Putamen (tissue), 1 donor: ENCODE measurements at places on chromosomes 7 and 10.

DNA sequence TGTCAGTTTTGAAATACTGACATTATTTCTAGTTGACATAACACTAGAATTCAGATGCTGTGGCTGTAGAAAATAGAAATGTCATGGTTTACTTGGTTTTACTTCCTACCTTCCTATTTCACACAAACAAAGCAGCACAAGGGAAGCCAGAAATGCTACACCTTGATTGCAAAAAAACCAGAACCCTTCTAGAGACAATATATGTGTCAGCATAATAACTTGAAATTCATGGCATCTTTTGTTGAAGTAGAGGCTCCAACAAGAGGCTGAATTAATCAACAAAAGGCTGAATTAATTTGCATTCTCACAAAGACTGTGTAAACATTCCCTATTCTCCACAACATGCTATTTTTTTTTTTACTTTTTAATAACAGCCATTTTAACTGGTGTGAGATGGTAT, 25.2 kb downstream of the ZNF117 start:
- no peak for DNase-seq

DNA sequence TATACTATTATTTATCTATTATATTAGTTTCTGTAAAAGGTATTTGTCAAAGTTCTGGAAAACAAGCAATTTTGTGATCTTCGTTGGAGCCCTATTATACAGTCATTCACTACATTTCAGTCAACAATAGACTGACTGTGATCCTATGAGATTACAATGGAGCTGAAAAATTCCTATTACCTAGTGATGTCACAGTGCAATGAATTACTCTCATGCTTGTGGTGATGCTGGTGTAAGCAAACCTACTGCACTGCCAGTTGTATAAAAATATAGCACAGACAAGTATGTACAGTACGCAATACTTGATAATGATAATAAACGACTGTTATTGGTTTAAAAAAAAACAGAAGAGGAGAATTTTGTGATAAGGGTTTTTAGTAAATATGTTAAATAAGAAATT, 21.4 kb downstream of the OR6V1 start:
- DNase-seq, result no peak

GRCh38 chr7:33882040-33882837, 23.1 kb upstream of the BMPER start:
- DNase-seq, result no peak

DNA sequence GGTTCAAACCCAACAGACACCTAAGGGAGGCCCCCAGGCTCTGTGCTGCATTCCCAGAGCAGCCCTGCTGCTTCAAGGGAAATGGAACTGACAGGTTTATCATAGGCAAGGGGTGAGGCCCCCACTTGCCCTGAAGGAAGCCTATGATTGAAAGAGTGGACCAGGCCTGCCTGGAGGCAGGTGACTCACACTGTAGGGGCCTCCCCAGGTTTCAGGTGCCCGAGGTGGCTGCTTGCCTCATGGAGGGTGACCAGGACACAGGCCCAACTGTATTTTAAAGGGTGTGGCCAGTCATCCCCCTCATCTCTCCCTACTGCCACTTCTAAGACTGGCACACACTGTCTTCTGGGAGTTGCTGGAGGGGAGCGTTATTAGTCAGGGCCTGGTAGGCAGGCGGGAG, 85.4 kb downstream of the ATXN7L1 start:
- DNase-seq, result no peak
